ENCODE measurements at places on chromosomes 1 and 21.

DNA sequence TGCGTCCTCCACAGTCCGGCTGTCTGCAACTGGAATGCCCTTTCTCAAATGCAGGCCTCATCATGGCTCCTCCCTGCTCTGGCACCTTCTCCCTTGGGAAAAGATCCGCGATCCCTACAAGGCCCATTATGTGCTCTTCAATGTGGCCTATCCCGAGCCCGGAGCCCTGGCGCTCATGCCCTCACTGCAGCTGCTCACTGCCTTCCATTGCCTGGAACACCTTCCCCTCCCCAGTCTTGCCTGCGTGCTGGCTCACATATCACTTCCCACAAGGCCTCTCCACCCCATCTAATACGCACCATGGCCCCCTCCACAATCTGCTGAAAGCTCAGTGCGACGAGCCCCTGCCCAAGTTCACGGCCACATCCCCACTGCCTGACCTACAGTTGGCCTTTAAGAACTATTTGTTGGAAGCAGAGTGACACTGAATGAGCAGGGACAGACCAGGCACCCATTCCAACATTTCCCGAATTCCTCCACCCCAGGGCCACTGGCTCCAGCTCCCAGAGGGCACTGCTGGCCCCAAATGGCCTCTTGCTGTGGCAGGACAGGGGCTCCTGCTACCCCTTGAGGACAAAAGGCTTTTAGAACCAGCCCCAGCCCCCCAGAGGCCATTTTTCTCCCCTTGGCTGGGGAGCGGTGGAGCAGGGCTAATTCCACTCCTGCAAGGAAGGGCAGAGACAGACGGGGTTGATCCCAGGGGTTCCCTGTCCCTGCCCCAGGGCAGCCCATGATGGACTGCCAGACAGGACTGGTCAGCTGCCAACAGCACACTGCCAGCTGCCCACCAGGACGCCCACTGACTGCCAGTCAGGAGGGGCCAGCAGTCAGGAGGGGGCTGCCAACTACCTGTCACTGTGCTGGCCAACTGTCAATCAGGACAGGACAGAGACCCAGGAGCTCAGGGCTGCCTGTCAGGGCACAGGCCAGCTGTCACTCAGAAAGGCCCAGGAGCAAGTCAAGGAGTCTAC lies 64.8 kb downstream of the DHRS3 start:
- DNase-seq: no peak

DNA sequence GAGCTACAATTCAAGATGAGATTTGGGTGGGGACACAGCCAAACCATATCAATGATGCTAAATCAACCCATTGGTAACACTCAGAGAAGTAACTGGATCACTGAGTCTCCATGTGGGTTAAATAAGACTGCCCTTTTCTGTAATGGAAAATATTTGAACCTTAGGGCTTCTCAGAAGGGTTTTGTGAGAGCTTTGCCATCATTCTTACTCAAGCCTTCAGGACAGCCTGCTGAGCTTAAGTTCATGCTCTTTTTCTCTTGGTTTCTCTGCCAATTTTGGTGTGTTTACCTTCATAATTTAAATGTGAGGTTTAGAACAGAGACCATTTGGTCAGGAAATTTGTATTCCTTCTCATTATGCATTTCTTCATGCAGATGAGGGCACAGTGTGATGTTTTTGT lies 74.7 kb downstream of the DISC1 start:
- no peak for DNase-seq

DNA sequence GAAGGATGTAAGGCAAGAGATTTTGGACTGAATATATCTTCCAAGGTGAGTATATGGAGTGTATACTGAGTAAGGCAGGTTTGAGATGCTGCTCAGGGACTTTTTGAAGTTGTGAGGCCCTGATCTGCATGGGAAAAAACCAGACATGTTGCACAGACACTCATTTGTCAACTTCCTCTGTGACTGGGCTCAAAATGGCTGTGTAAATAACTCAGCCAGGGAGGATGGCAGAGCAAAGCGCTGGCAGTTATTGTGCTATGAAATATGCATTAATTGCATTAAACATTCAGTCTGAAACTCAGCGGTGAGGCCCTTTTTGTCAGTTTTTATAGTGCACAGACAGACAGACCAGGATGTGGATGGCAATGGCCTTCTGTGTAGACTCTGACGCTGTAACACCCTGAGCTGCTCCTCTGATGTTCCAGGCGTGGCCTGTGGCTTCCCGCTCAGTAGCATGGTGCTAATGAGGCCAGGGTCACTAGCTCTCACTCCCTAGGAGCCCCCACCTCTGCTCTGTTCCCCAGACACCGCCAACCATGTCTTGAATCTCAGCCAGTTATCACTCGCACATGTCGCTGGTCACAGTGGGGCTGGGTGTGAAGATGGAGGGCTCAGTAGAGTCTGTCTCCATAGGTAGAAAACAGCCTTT lies 307.0 kb upstream of the PROX1 start:
- DNase-seq: no peak

DNA sequence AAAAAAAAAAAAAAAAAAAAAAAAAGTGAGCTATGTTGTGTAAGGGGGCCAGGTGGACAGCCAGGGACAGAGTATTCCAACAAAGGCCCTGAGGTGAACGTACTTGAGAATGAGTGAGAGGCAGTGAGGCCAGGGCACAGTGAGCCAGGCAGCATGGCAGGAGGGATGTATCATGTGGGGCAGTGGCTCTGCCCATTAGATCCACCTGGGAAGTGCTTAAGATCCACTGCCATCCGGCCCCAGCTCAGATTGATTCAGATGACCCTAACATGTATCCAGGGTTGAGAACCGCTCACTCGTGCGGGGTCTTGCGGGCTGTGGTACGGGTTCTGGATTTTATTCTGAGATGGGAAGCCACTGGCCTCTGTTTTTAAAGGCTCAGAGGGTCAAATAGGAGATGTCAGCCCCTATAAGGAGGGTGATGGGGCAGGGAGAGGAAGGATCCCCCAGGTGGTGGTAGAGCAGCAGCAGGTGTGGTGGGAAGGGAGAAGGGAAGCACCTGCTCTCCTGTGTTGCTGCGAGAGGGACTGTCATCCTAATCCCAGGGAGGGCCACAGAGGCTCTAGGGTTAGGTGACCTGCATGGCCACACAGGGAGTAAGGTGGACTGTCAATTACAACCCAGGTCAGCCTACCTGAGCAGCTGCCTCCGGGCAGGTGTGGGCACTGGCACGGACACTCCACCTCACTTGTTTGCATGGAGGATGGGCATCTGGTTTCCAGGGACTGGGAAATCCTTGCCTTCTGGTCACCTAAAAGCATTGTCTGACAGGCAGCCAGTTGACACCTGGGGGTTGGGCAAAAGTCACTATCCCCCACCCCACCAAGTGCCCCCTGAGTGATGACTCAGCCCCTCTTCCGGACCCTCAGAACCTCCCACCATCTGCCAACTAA lies 31.6 kb downstream of the CDK18 start:
- DNase-seq: no peak

DNA sequence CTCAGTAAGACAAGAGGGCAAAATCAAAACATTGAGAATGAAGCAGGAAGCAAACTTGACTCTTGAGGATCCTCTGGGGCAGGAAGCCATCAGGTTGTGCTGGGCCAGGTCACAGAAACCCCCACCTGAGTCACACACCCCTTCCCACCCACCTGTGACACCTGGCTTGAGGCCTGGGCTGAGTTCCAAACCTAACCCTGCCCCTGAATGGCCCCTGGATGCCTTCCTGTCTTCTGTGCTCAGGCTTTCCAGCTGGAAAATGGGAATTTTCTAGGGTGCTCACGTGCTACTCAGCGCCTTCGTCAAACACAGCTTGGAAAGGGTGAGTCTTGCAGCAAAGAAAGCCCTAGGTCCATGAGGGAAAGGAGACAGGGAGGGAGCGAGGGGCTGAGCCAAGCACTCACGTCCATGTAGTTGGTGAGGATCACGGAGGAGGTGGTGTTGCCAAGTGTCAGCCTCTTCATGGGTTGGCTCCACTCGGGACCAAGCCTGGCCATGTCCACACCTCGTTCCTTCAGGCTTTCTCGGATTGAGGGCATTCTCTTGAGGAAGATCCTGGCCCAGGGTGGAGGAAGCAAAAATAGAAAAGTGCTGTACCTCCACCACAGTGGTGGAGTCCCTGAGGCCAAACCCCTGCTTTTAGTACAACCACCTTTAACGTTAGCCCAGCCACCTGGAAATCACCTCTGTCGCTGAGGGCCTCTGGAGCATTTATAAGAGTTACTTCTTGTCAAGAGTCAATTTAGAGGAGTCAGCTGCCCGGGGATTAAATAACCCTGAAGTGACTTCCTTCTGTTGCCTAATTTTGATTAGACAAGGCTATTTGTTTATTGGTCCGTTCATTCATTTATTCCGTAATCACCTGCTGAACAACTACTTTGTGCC lies 4.3 kb downstream of the REN start:
- no peak for DNase-seq

Data from T-helper 9 cell (primary cell).